H9 (cell line): ENCODE measurements at places on chromosomes 16 and 17. TPM values are rescaled to one million over a fixed set of nuclear protein-coding genes. Genes with fewer than 3 reads are reported as not detected.
A peak's percentile ranks its signal among the peaks of the same experiment; 100 is the strongest.

GRCh38 chr16:15979801-15980200 is 30.4 kb downstream of the ABCC1 start:
- peaks cover 67% of the 10 kb centered on the region for H3K36me3 ChIP-seq
- no peak for DNase-seq
- no peak overlapping the region for H3K4me3 ChIP-seq
- peaks cover 4% of the 10 kb centered on the region; the same call in 1 of the 2 replicates for H3K4me1 ChIP-seq
- H3K27ac ChIP-seq, result no peak overlapping the region

CDYL2 gene
- total RNA-seq, result 4.2 and 5.4 TPM in 2 replicates

PLK1 gene
- total RNA-seq, result 138 and 140 TPM in 2 replicates

PRSS33 gene
- total RNA-seq, result not detected in 2 replicates

CCL13 gene
- not detected in 2 replicates for total RNA-seq

SKAP1 gene
- not detected in 2 replicates for total RNA-seq

C16orf74 gene
- 4.9 and 5.6 TPM in 2 replicates for total RNA-seq

DNA sequence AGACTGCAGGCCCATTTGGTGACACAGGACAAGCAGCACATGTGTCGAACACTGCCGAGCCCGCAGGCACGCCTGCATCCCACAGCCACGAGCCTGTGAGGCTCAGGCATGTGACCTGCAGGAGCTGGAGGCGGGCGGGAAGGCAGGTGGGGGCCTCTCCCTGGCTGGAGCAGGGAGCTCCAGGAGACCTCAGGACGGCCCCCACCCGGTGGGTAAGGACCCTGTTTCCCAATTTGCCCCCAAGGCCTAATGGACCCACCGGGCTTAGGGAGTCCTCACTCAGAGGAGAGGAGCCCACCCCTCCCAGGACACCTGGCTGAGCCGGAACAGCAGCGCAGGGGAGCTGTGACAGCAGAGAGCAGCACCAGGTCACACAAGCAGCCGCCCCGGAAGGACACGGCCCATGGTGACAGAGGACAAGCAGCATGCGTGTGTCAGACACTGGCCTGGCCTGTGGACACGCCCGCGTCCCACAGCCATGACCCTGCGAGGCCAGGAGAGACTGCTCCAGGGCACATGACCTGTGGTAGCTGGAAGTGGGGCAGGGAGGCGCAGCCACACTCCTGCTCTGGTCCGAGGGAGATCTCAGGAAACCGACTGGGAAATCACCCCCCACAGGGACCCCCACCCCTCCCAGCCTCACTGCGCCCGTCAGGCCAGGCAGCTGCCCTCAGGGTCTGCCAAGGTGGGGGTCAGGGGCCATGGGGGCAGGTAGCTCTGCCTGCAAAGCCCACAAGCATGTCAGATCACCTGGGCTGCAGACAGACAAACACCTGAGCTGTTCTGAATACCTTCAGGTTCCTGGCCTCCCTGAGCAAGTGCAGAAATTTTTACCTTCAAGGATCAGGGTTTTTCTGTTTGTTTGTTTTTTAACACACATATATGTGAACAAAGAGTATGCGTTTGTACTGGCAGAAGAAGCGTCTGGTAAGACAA is 2.4 kb downstream of the SPSB3 start:
- H3K4me3 ChIP-seq, result peak overlapping the region; percentile 63
- no peaks in the 10 kb centered on the region for H3K27me3 ChIP-seq

DNA sequence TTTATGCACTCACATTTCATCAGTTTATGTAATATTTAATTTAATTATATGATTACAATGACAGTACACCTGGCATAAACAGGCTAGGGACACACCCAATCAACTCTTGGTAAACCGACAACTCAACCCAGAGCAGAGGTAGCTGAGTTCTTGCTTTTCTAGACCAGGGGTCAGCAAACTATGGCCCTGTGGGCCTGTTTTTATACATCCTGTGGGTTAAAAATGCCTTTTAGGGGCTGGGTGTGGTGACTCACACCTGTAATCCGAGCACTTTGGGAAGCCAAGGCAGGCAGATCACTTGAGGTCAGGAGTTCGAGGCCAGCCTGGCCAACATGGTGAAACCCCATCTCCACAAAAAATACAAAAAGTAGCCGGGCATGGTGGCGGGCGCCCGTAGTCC is 99.2 kb upstream of the TMEM97 start:
- H3K27me3 ChIP-seq, result no peaks in the 10 kb centered on the region
- peaks cover 10% of the 10 kb centered on the region for H3K36me3 ChIP-seq
- no peaks in the 10 kb centered on the region for H3K4me1 ChIP-seq
- no peak overlapping the region for H3K27ac ChIP-seq

- peak; percentile 57 for DNase-seq
- no peaks in the 10 kb centered on the region for H3K4me1 ChIP-seq
- H3K4me3 ChIP-seq, result peak overlapping the region; percentile 75
- H3K27ac ChIP-seq, result peak overlapping the region; percentile 48
- H3K36me3 ChIP-seq, result peaks cover 18% of the 10 kb centered on the region
- no peaks in the 10 kb centered on the region for H3K27me3 ChIP-seq
These were observed 1.0 kb downstream of the LYRM1 start for GRCh38 chr16:20901436-20902112.

DNA sequence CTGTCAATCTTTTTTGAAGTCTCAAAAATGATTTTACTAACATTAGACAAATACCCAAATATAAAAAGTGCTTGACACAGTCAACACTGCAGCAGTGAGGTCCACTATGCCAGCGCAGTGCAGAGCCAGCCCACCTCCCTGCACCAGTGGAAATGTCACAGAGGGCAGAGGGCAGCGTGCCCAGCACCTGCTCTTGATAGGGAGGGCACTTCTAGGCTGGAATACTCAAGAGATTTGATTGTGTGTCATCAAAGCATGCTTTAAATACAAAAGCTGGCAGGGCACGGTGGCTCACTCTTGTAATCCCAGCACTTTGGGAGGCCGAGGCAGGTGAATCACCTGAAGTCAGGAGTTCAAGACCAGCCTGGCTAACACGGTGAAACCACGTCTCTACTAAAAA is 136.0 kb downstream of the ANKRD11 start:
- H3K4me1 ChIP-seq, result peaks cover 9% of the 10 kb centered on the region; the same call in 1 of the 2 replicates
- H3K27me3 ChIP-seq, result no peaks in the 10 kb centered on the region
- DNase-seq, result no peak
- no peaks in the 10 kb centered on the region for H3K36me3 ChIP-seq
- no peak overlapping the region for H3K4me3 ChIP-seq
- no peak overlapping the region for H3K27ac ChIP-seq

GRCh38 chr16:27824786-27825185 is 238.7 kb downstream of the GSG1L start:
- H3K27me3 ChIP-seq, result no peaks in the 10 kb centered on the region
- no peaks in the 10 kb centered on the region for H3K36me3 ChIP-seq
- H3K27ac ChIP-seq, result no peak overlapping the region
- no peaks in the 10 kb centered on the region for H3K4me1 ChIP-seq
- no peak overlapping the region for H3K4me3 ChIP-seq
- DNase-seq, result no peak

GRCh38 chr17:82859431-82860403 is 19.9 kb upstream of the ZNF750 start:
- no peak overlapping the region for H3K27ac ChIP-seq
- H3K4me1 ChIP-seq, result no peaks in the 10 kb centered on the region
- no peak overlapping the region for H3K4me3 ChIP-seq
- no peak for DNase-seq

DNA sequence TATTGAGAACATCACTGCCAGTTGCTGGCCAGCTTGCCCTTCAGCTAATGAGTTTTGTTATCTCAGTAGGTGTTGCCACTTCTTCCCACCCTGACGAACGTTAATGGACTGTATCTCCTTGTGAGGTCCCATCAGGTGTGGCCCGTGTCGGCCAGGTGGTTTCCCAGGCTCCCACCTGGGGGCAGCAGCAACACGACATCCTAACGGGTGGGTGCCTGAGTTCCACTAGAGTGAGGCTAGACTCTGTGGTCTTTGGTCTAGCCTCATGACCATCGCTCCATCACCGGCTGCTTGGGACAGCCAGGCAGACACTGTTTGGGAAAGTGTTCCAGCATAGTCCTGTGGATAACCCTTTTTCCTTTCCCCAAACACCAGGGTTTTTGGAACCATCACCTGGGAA is 45.6 kb upstream of the LCMT1 start:
- no peaks in the 10 kb centered on the region for H3K27me3 ChIP-seq
- no peaks in the 10 kb centered on the region for H3K36me3 ChIP-seq
- peak overlapping the region; percentile 77; the same call in 1 of the 3 replicates for H3K4me3 ChIP-seq
- H3K27ac ChIP-seq, result no peak overlapping the region
- DNase-seq, result peak; percentile 67

DNA sequence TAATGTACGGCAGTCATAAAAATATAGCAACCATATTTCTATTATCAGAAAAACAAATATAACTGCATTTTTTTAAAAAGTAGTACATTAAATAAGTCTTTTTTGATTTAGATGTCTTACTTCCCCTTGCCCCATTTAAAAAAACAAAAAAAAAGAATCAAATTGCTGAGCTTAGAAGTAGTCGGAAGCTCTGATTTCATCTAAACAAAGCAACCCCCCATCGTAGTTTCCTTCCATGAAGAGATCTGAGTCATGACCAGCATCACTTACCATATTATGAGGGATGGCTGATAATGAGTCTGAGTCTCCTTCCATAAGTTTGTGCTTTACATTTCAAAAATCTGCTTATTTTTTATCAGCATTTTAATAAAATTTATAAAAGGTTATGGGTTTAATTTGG is 86.2 kb downstream of the ITFG1 start:
- no peaks in the 10 kb centered on the region for H3K36me3 ChIP-seq
- peaks cover 4% of the 10 kb centered on the region; the same call in 1 of the 2 replicates for H3K4me1 ChIP-seq
- H3K4me3 ChIP-seq, result no peak overlapping the region
- no peak overlapping the region for H3K27ac ChIP-seq

DNA sequence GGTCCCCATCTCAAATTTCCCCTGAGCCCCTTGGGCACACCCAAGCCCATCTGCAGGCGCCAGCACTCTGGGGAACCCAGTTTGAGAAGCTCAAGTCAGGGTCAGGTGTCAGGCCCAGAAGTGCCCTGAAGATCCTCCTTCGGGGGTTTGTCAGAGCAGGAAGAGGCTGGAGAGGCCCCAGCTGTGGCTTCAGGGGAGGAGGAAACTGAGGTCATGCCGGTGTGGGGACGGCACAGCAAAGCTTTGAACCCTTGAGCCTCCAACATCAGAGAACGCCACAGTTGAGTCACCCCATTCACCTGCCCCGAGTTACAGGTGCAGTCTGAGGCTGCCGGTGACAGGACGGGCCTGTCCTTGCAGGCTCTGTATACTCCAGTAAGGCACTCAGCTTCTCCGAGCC is 140.2 kb upstream of the CIBAR2 start:
- no peaks in the 10 kb centered on the region for H3K4me1 ChIP-seq
- H3K4me3 ChIP-seq, result no peak overlapping the region
- no peaks in the 10 kb centered on the region for H3K36me3 ChIP-seq
- no peak for DNase-seq
- no peak overlapping the region for H3K27ac ChIP-seq

- H3K27ac ChIP-seq, result no peak overlapping the region
- H3K4me1 ChIP-seq, result no peaks in the 10 kb centered on the region
- no peaks in the 10 kb centered on the region for H3K36me3 ChIP-seq
- no peak for DNase-seq
- no peak overlapping the region for H3K4me3 ChIP-seq
These were observed 63.8 kb upstream of the TOM1L1 start for GRCh38 chr17:54836723-54837462.

DNA sequence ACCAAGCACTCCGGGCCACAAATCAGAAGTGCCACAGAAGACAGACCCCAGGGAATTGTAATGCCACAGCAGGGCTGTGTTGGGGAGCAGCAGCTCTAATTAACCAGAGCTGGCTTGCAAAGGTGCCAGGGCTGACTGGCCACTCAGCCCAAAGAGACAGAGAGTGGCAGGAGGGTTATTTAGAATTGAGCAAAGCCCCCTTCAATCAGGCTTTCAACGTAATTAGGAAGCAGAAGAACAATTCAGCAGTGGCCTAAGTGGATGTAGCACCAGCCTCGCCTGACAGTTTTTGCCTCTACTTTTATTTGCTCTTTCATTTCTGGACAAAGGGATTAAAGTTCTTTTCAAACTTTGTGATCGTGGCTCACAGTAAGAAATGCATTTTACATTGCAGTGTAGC is 278.3 kb upstream of the IRX3 start:
- H3K27ac ChIP-seq, result no peak overlapping the region
- no peaks in the 10 kb centered on the region for H3K4me1 ChIP-seq
- H3K4me3 ChIP-seq, result no peak overlapping the region
- no peaks in the 10 kb centered on the region for H3K36me3 ChIP-seq

DNA sequence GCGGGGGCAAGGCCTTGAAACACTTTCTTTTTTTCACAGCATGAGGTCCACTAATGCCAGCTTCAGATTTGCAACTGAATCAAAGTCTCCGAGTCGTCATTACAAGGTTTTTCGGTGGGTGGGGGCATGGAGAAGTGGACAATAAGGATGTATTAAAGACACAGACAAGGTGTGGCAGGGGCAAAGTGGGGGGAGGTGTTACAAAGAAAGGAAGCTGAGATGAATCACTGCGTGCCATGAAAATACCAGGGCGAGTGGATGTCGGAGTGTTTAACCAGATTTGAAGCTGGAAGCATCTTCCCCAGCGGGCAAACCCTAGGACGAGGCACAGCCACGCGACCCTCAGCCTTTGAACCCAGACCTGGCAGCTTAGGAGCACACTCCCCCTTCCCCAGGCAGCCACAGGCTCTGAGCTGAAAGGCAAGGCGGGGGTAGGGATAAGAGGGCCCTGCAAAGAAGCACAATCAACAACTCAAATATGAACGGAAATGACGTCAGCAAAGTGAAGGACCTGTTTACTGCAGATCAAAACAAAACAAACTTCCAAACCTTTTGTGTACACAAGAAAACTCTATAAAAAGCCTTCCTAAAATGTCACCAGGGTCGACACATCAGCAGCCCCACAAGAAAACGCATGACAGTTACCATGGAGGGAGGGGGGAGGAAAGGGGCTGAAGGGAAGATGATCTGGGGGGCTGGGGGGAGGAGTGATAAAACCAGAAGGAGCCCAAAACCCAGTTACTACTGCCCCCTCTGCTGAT is 5.6 kb upstream of the ZFHX3 start:
- H3K27ac ChIP-seq, result no peak overlapping the region
- H3K4me3 ChIP-seq, result no peak overlapping the region
- no peaks in the 10 kb centered on the region for H3K36me3 ChIP-seq

GRAP gene
- 0.55 TPM in 2 replicates for total RNA-seq

METTL23 gene
- 25.6 and 29.9 TPM in 2 replicates for total RNA-seq

DNA sequence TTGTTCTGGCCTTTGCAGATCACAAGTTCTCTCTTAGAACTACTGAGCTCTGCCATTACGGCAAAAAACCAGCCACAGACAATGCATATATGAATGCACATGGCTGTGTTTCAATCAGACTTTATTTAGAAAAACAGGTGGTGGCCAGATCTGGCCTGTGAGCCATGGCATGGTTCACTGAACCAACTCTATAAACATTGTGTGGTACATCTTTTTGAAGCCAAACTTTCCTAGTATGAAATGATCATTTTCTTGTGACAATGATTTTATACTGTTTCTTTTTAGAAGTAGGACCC is 65.9 kb upstream of the AMZ2 start:
- H3K4me1 ChIP-seq, result no peaks in the 10 kb centered on the region
- no peak overlapping the region for H3K27ac ChIP-seq
- DNase-seq, result no peak
- no peak overlapping the region for H3K4me3 ChIP-seq
